Articular chondrocyte of knee joint (primary cell): ENCODE measurements at places on chromosomes 7 and 10. TPM values are rescaled to one million over a fixed set of nuclear protein-coding genes. Genes with fewer than 3 reads are reported as not detected.

Gene MNX1
- total RNA-seq: not detected in 2 replicates

Gene AKR1C4
- not detected in 2 replicates for total RNA-seq

Gene OR2A5
- not detected in 2 replicates for total RNA-seq

Gene TEX47
- not detected in 2 replicates for total RNA-seq

Gene C7orf57
- total RNA-seq: under 0.01 TPM in 1 of 2 replicates, not detected in the other
